ENCODE measurements at places on chromosomes 2 and 18.
A peak's percentile ranks its signal among the peaks of the same experiment; 100 is the strongest.

DNA sequence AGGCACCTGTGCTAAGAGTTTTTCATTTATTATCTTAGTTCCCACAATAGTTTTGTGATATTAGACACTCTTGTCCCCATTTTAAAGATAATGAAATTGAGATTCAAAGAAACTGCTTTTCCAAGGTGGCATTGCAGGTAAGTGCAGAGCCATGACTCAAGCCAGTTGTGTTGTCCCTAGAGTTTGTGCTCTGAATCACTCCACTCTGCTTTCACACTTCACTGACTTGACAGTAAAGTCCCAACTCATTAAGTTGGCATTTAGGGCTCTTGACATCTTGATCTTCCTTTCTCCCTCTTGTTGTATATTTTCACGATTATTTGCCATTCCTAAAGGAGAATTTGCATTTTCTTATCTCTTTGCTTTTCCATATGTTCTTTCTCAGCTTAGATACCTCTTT lies 114.3 kb downstream of the DIS3L2 start:
- no peak for DNase-seq

GRCh38 chr18:26780520-26781325 lies 84.8 kb downstream of the AQP4 start:
- no peak for DNase-seq

- no peak for DNase-seq
Observed at GRCh38 chr2:72023678-72024390, 123.8 kb downstream of the CYP26B1 start.

- no peak for DNase-seq
Observed at GRCh38 chr18:13289481-13290205, 71.1 kb downstream of the LDLRAD4 start.

GRCh38 chr2:20521682-20522189 lies 74.9 kb downstream of the RHOB start:
- DNase-seq = no peak

- DNase-seq = no peak
Observed at GRCh38 chr18:76948345-76948744, 126.0 kb downstream of the ZNF236 start.

DNA sequence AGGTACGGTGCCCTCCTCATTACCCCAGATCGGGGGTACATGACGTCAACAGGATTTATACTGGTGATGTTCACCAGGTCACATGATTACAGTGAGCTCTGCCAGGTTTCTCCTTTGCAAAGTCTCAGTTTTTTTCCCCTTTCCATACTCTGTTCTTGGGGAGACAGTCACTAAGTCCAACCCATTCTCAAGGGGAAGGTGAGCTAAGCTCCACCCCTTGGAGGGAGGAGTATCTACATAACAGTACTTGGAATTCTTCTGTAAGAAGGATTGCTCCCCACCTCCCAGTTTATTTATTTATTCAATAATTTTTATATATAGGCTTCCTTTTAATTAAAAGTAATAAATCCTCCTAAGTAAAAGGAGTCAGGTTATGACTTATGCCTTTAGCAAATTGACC lies 34.1 kb upstream of the SOS1 start:
- DNase-seq = no peak

- DNase-seq = peak; percentile 65
Observed at GRCh38 chr18:59697236-59697932, at the start of gene CCBE1. Gene CCBE1, minus strand, starts transcription at chr18:59697423.

DNA sequence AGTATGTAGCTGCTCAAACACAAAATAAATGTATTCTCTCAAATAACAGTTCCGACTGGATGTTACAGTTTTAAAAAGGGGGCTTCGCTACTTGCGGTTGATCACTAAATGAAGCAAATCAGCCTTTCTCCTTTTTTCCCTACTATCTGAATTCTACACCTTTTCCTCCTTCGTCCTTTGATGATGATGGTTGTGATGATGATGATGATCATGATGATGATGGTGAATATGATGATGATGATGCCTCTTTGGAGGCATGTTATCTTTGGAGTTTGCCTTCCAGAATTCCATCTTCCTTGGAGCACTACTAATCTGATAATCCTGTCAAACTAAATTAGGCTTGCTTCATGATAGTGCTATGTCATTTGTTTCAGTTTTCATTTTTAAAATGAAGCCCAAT lies 1073.3 kb downstream of the SOCS6 start:
- DNase-seq = no peak

GRCh38 chr18:26086959-26087358 lies 3.5 kb downstream of the SS18 start:
- DNase-seq = no peak

GRCh38 chr2:11683476-11683875 lies 13.5 kb upstream of the NTSR2 start:
- DNase-seq = peak; percentile 81

GRCh38 chr2:121172456-121172855 lies 112.5 kb downstream of the TFCP2L1 start:
- DNase-seq = no peak

GRCh38 chr2:107376909-107377308 lies 449.8 kb upstream of the RGPD4 start:
- DNase-seq = no peak

GRCh38 chr2:74333175-74333574 lies 10.0 kb downstream of the SLC4A5 start:
- peak; percentile 46 for DNase-seq

GRCh38 chr2:9756692-9757250 lies 86.5 kb upstream of the TAF1B start:
- DNase-seq = no peak

GRCh38 chr2:50225021-50225928 lies 806.7 kb downstream of the NRXN1 start:
- DNase-seq = no peak

GRCh38 chr18:37420315-37420880 lies 145.2 kb downstream of the CELF4 start:
- no peak for DNase-seq

GRCh38 chr18:59233017-59233410 lies 13.1 kb downstream of the GRP start:
- no peak for DNase-seq

- DNase-seq = no peak
Observed at GRCh38 chr2:180169474-180169873, 162.4 kb upstream of the CWC22 start.

DNA sequence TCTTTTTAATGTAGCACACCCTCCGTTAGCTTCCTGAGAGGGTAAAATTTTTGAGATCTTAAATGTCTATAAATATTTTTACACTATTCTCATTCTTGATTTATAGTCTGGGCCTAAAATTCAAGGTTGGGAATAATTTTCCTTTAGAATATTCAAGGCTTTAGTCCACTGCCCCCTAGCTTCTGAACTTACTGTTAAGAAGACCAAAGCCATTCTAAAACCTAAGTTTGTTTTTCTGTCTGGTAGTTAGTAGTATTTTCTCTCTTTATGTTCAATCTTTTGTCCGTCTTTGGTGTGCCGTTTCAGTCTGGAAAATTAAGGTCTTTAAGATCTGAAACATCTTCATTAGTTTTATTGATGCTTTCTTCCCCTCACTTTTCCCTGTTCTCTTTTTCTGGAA lies 14.5 kb downstream of the OSBPL6 start:
- no peak for DNase-seq

GRCh38 chr2:65349863-65350262 lies 82.5 kb downstream of the SPRED2 start:
- DNase-seq = peak; percentile 77

- DNase-seq = no peak
Observed at GRCh38 chr2:167406558-167406957, 518.3 kb downstream of the XIRP2 start.

DNA sequence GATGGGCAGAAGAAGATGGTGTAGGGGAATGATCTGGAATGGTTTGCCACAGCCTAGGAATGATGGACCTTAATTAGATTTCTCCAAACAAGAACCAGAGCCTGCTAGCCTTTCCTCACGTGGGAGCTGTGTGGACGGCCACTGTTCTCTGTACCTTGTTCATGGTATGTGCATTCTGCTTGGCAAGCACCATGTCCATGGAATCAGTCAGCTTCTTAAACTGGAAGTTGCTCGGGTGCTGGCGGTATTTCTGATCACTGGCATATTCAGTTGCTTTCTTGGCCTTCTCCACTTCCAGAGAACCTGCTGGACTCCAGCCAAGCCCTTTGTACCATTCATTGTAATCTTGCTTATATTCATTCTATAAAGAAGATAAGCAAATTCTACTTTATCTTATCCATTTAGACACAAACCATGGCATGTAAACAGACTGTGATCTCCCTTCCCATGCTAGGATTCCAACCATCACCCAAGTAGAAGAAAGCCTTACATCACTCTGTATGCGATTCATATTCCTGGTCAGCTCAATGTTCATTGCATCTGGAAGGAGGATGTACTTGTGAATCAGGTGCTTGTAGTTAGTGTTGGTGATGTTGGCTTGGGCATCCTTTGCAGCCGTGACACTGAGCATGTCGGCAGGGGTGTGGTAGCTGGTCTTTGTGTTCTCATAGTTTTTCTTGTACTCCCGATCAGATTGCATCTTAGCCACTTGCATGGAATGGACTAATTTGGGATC lies 78.4 kb downstream of the NEB start:
- no peak for DNase-seq

DNA sequence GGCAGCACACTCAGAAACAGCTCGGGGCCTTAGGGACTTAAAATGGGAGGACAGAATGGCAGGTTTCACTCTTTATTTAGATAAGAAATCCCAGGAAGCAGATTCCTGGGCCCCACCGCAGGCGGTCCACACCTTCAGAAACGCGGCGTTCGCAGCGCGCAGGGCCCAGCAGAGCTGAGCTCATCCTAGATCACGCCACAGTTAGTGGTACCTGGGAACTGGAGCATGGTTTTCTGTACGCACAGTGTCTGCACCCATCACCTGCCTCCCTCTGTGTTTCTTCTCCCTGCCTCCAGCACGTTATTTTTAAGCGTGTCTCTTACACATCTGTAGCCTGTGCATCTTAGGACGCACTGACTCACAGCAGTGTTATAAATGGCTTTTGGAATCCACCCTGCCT lies 242.1 kb downstream of the ALPK2 start:
- DNase-seq = no peak

GRCh38 chr2:196747400-196747799 lies 52.1 kb downstream of the GTF3C3 start:
- DNase-seq = no peak

GRCh38 chr2:223846515-223846914 lies 9.1 kb upstream of the AP1S3 start:
- DNase-seq = no peak

GRCh38 chr2:88549616-88550292 lies 77.5 kb downstream of the EIF2AK3 start:
- DNase-seq = no peak

GRCh38 chr2:963876-964275 lies 13.2 kb downstream of the SNTG2 start:
- peak; percentile 47 for DNase-seq

DNA sequence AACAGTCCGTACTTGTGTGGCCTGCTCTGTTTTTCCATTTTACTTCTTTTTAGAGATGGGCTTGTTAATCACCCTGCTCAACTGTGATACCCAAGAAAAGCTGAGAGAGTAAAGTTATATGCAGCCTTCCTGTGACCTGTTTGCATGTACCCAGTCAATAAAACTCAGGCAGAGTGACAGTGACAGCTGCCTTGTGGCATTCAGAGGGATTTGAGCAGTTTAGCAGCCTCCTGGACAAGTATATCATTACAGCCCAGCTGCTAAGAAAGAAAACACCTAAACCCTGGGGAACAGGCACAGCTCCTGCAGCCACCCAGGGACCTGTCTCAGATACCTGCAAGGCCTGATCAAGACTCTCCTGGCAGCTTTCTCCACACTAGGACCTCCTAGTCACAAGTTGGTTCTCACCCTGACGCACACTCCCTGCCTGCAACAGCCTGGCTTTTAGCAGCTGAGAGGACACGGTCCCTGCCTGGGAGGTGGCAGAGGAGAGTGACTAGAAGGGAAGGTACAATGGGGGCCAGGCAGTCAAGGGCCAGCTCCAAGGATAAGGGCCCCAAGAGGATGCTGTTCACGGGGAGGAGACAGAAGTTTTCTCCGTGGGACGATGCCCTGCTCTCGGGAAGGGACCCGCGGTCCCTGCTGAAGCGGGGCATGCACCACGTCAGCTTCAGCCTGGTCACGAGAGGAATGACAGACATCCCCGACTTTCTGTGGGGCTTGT lies at the start of gene LRRC30:
TSS of gene LRRC30 (plus strand) at position 464 of the 724 bp plus-strand sequence. CDS start at position 514, 50 bp downstream.
- DNase-seq = no peak

GRCh38 chr18:70216788-70217187 lies 11.3 kb upstream of the RTTN start:
- DNase-seq = no peak

DNA sequence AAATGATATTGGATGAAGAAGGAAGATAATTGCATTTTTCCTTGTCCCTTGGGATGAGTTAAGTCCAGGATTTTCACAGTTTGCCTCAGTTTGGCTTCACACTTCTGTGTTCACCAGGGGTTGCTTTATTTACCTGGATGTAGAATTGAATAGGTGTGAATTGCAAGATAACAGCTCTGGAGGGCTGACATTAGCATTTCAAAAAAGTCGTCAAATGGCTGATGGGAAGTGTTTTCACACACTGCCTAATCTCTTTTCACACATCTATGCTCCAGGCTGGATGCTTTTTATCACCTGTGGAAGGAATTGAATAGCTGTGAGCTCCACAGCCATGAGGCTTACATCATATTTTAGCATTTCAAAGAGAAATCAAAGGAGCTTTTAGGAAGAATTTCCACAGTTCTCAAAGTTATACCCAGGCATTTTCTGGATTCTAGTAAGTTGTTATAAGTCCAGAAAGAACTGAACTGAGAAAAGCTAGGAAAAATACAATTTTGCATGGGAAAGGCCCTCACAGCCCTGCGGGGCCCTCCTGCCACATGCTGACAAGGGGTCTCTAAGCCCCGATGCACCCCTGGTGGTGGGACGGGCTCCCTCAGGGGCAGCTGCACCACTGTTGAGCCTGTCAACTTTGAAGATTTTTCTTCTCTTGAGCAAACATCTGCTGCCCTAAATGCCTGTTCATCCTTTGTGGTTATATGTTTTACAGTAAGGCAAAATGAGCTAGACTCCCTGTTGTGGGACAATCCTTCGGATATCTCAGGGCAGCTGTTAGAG lies 43.9 kb downstream of the TEX51 start:
- DNase-seq = no peak

DNA sequence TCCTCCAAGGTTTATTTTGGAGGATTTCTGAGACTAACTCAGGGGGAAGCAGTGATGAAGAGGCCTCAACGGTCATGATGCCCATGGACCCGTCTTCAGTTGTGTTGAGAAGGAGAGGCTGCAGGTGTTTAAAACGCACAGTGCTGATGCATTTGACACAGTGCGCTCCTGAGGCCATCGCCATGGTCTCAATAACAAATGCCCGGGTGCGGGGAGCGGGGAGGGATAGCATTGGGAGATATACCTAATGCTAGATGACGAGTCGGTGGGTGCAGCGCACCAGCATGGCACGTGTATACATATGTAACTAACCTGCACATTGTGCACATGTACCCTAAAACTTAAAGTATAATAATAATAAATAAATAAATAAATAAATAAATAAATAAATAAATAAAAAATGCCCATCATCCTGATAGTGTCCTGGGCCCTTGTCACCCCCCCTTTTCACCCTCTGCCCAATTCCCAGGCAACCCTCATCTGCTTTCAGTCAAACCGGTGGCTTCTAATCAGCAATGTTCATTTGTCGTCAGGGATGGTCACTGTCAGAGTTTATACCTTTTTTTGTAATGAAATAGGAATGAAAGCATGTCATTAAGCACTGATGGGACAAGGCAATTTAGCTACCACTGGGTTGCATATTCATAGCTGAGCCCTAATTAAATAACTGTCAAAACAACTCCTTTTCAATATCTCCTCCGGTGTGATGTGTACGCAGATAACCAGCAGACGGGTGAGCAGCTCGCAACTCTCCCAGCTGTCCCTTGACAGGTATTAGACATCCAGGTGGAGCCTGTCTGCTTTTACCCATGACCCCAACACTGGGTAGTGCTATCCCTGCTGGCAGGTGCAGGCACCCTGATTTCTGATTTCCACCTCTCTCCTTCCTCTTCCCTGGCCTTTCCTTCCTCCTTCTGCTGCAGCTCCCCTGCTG lies 95.9 kb downstream of the KCNF1 start:
- DNase-seq = no peak
